Mesendoderm (in vitro differentiated cells): ENCODE measurements at places on chromosomes 1 and 21.

- DNase-seq, result no peak
These were observed 25.1 kb downstream of the CNN3 start for GRCh38 chr1:94901841-94902240.

DNA sequence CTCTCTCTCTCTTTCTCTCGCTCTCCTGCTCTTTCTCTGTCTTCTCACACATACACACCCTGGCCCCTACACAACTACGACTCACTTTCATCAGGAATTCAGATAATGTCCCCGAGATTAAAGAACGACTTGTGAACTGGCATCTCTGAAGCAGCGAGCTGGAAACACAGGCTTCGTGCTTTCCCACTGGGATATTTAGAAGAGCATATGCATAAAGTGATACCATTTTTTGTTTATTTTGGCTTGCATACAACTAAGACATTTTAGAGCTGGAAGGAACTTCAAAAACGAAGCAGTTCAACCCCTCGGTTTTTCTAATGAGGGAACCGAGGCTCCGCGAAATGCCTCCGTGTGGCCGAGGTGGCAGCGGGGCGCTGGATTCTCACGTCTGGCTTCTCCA, 88.6 kb downstream of the ZBTB18 start:
- DNase-seq, result peak; percentile 28

GRCh38 chr1:161261261-161262235, 3.0 kb downstream of the PCP4L1 start:
- no peak for DNase-seq

DNA sequence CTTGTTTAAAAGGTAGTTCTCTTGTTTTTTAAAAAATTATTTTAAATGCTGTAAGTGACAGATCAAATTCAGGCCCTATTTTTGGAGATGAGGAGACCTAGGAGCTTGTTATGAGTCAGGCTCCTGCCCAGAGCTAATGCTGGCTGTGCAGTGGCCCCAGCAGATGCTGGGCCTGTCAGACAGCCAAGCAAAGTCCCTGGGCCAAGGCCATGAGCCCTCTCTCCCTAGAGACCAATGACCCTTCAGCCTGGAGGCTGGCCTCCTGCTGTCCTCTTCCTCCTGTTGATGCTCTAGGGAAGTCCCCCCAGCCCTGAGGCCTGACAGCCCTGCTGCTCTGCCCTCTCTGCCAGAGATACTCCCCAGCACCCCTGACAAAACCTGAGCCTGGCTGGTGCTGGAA, 128.1 kb upstream of the CTTNBP2NL start:
- DNase-seq, result no peak

- no peak for DNase-seq
These were observed 330.5 kb upstream of the ADGRL2 start for GRCh38 chr1:81470275-81470674.

DNA sequence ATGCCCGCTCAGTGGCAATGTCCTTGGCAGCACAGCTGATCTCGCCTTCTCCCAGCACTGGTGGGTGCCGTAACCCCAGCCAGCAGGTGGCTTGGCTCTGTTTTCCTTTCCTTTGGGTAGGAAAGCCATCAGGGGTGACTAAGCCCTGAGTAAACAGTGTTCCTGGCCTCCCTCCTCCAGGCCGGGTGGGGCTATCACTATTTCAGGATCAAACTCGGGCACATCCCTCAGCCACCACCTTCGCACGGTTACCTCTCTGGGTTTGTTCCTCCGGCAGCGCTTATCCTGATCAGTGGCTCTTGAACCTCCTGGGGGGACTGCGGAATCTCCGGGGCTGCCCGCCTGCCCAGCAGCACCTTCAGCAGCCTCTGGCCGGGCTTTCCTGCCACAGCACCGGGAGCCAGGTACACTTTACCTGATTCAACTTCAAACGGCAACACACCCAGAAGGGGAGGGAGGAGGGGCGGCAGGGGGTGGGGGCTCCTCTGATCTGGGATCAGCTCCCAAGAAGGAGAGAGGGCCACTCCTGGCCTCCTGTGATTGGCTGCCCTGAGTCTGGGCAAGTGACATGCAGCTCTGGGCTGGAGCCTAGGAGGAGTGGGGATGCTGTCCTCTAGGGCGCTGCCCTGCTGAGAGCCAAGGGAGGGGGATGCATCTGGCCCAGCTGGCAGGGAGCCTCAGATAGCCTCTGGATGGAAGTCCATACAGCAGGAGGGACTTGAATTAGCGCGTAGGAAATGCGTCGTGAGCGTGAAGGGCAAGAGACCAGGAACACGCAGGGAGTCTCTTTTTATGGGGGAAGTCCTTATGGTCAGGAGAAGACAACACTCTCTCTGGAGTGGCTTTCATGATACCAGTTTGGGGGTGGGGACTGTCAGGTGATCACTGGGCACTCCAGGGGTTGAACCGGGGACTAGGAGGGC, at the start of gene ASCL5:
Gene ASCL5, minus strand, starts transcription at position 353 of the 923 bp plus-strand sequence. CDS start 11,812 bp downstream, outside the sequence.
- peak; percentile 76 for DNase-seq

DNA sequence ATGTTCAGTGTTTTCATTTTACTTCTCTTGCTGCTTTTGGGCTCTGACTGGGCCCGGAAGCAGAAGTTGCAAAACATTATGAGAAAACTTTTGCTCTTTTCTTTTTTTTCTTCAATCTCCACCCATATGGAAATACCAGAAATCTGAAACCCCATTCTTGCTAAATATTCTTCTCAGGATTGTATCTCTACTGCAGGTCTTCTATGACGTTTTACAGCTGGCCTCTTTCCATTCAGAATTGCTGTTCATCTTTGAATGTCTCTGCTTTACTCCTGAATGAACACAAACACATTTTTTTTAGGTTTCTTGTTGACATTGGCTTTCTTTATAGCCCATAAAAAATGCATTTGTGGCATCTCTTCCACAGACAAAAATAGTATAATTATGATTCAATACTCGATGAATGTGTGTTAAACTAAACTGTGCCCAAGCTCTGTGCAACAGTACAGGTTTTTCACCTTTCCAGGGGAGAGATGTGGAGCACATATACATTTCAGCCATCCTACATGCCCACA, 18.8 kb downstream of the PTPRC start:
- DNase-seq, result no peak

DNA sequence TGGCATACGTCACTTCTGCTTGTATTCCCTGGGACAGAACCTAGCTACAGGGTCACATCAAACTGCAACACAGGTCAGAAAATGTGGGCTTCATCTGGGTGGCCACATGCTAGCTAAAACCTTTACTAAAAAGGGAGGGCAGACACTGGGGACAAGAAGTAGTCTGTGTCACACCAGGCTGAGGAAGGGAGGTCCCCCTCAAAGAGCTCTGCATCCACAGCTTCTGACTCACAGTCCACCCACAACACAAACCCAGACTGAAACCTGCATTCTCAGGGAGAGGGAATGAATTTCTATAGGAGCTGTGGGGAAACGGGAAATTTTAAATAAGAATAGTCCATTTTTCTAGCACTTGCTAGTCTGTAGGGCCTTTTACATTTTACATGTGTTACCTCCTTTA, 16.2 kb downstream of the OLIG2 start:
- no peak for DNase-seq

- DNase-seq, result peak; percentile 13
These were observed 57.1 kb downstream of the TMEM53 start for GRCh38 chr1:44616991-44617702.

GRCh38 chr1:941588-942383, 17.3 kb downstream of the NOC2L start:
- peak; percentile 97 for DNase-seq

GRCh38 chr1:245776139-245776538, 621.4 kb downstream of the KIF26B start:
- no peak for DNase-seq

GRCh38 chr1:168772428-168773060, 43.5 kb upstream of the DPT start:
- DNase-seq, result no peak

DNA sequence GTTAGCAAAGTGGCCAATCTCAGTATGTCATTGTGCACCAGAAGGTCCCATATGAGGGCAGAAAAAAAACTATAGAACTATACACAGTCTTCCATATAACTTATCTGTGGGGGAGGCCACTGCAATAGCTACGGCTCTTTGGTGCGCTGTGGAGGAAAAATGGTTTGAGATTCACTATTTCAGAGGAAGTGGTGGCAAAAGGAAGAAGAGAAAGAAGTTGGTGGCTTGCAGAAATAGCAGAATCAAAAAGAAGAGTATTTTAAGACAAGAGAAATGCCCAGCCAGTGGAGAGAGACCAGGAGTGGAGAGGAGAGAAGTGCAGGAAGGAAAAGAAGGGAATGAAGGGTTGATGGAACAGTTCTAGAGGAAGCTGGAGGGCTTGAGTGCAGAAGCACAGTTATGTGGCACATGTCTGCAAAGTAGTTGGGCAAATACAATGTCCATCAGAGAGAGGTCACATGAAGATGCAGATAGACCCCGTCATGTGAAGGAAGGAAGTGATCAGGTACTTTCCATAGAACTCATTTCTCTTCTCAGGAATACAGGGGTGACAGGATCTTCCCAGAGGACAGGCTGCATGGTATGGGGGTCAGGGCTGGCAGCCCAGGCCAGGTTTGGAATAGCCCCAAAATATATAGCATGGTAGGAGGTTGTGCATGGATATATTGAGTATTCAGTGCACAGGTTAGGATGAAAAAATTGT, 64.6 kb downstream of the RUNX1 start:
- no peak for DNase-seq

DNA sequence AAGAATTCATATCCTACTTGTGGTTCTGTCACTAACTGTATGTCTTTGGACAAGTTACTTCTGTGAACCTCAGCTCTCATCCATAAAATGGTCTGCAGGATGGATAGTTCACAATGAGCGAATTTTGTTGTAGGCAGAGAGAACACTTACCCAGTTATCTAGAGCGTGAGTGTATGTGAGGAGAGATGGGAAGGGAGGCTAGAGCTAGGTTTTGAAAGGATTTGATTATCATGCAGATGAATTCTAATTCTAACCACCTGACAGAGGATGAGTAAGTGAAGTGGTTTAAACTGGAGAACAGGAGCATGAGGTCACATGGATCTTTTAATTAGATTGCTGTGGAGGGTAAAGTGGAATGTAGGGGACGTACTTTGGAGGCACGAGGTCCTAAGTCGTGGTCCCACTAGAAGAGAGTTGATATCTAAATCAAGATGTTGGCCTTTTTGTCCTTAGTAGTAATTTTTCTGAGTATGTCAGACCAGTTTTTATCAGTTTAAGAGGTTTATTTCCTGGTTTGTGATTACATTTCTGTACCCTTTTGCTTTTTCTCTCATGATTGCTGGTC, 5.0 kb downstream of the SUCO start:
- peak; percentile 89 for DNase-seq

DNA sequence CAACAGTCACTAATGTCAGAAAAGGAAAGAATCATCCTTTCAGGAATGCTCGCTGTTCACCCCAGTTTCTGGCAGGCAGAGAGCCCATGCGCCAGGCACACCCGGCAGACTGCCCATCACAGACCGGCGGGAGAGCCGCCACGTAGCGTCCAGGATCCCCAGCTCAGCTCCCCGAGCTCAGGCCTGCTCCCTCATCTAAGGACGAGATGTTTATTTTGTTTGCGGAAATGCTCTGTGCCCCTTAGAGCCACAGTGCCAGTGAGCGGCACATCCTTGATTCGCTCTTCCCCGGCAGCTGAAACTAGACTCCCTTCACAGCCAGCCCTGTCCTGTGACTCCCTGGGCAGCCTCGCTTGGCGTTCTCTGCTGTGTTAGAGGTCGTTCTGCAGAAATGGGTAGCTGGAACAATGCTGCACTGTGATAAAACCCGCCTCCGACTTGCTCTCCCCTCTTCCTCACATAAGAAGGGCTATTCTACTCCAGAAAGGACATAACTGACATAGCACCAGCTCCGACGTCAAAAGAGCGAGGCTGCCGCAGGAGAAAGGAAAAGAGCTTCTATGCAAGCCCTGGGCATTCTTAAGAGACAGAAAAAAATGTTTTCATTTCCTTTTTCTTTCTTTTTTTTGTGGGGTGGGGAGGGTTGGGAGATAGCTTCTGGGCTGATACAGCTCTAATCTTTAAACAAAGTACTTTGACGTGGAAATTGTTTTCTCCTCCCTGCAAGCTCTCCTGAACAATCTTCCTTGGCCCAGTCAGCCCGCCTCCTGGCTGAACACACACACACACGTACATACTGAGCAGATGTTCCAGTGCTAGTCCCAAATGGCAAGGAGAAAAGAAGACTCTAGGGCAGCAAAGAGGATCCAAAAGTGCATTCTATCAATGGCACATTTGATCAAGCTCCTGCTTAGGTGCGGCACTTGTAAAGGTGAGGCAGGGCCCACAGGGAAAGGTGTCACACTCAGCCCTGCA, 37.2 kb downstream of the MRAP start:
- DNase-seq, result no peak

- DNase-seq, result no peak
These were observed 155.9 kb downstream of the HIVEP3 start for GRCh38 chr1:41762777-41763176.

DNA sequence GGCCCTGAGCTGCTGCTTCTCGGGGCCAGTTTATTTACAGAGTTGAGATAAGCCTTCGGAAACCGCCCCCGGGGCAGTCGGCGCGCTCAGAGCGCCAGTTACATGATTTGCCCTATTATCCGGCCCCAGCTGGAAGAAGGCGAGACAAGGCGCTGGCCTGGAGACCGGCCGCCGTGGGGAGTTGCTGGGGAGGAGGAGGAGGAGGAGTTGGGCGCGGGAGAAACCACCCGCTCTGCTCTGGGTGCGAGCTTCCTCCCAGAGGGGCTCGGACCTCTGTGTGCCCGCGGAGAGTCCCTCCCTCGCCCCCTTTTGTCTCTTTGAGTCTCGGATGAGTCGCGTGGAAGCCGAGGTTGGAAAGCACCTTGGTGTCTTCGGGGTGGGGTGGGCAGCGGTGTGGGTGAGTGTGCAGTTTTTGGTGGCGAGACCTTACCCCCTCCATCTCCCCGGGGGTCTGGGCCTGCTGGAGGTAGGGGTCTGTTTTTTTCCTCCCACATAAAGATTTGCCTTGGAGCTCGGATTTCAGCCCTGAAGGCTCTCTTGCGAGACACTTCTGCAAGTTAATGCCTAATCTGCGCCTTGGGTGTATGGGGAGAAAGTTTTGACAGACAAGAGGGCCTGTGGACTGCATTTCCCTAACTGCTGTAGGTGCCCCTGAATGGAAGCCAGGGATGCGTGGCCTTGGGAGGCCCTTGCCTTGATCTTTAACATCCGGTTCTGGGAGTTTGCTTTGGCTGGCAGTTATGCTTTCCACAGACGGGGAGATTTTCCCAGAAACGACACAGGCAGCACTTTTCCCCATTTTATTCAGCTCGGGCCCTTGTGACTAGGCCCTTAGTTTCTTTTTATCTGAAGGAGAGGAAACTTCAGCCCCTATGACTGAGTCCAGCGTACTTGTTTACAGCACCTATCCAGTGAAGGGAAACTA, 80.0 kb downstream of the NDUFS5 start:
- peak; percentile 82 for DNase-seq

DNA sequence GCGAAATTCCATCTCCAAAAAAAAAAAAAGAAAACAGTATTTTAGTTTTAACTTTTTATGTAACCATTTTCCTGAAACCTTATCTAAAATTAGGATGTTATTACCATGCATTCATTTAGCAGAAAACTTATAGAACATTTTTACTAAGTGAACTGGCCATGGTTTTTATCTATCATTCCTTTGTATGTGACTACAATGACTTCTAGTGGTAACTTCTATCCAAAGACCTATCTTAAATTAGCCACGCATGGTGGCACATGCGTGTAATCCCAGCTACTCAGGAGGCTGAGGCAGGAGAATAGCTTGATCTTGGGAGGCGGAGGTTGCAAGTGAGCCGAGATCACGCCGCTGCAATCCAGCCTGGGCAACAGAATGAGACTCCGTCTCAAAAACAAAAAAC, 11.4 kb downstream of the GGPS1 start:
- no peak for DNase-seq
